ENCODE measurements at places on chromosomes 5 and 9.

GRCh38 chr9:37892063-37892462, 11.9 kb downstream of the SLC25A51 start:
- no peak for DNase-seq

DNA sequence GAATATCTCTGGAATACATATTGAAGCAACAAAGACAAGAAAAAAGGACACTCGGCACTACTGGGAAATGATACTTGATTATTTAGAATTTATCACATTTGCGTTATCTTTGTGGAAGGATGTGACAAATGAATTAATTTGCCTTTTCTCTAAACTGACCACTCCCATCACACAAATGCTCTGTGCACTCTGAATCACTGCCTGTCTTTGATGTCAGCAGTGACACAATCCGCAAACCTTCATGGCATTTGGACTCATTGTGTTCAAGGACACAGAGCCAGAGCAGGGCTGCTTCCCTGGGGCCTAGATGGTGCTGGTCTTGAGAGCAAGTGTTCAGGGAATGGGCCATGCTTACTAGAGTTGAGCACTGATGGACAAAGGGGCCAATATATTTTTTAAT, 4.9 kb upstream of the KIF4B start:
- no peak for DNase-seq

DNA sequence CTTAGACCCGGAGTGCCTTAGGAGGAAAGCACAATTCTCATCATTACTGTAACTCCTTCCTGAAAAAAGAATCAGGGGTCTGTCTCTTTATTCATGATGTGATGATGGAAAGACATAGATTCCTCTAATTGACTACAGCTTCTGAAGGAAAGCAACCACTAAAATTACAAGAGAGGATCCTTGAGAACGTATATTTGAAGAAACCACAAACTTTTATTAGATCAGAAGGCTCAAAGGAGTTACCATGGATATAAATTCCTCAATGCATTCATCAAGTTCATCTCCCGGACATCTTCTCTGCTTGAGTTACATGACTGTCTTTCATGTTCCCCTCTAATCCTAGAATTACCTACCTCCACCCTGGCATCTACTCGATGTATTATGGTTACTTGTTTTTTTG, 104.1 kb upstream of the PAPPA start:
- no peak for DNase-seq

- DNase-seq, result no peak
These were observed 202.9 kb downstream of the NXNL2 start for GRCh38 chr9:88737876-88738275.

- DNase-seq, result no peak
These were observed 8.9 kb upstream of the ZNF454 start for GRCh38 chr5:178931846-178932760.

DNA sequence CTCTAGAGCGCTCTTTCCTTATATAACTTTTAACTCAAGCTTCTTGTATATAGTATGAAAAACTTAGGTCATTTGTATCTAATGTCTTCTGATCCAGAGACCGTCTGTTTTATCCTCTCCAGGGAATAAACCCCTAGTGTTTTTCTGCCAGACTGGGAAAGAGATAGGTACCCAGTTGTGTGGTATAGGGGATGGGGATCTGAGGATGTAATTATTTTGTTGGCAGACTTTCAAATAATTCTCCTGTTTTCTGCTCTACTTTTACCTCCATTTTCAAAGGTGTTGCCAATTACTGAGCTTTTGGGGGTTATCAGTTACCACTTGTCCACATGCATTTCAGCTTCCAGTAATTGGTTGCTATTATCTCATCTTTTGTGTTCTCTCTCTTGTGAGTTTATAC, 17.9 kb downstream of the CCDC171 start:
- no peak for DNase-seq

DNA sequence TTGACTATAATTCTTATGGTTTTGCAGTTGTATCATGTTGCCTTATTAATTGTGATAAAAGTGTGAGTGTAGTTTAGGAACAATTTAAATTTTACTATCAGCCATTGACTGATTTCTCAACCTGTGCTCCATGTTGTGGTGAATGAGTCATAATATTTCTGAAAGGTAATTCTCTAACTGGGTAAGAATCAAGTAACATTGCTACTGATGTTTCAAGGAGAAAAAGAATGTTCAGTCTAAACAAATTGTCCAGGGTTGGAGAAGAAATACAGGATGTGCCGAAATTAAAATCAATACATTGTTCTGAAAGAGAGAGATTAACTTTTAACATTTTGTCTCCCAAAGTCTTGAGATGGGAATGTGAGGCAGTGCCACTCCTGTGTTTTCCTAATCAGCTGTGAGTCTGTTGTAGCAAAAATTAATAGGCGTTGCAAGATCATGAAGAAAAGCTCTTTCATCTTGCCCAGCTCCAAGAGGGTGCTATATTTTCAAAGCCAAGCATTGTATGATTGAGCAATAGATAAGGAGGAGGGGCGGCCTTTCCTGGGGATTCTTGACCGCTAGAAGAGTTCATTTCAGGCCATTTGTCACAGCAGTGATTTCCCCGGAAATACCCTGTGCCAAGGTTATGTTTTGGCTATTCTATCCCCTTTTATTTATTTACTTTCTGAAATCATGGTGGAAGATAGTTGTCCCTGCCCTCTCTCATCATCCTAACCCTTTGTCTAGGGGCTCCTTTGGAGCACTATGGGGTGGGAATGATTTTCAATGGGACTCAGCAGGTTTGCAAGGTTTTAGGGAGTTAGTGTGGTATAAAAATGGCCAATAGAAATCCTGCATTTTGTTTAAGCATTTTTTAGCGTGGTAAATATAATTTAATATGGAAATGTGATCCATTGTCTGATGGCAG, 151.6 kb downstream of the FOCAD start:
- peak; percentile 35 for DNase-seq

- DNase-seq, result no peak
These were observed 85.7 kb upstream of the FBXL17 start for GRCh38 chr5:108467563-108467962.

GRCh38 chr5:116573702-116574366, 789 bp downstream of the SEMA6A start:
- DNase-seq, result no peak

DNA sequence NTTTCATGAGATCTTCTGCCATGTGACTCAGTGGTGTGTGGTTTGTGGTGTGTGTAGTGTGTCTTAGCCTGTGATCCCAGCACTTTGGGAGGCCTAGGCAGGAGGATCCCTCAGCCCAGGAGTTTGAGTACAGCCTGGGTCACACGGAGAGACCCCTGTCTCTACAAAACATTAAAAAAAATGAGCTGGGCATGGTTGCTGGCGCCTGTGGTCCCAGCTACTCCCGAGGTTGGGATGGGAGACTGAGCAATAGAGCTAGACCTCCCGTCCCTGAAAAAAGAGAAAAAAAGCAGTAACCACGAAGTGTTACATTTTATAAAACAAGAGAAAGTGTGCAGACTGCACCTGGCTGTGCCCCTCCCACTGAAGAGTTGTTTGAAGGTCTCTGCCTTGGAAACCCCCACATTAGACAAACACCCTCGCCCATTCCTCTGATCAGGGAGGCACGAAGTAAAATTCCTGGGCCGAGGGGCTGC, 21.2 kb upstream of the RNU6ATAC start:
- no peak for DNase-seq

DNA sequence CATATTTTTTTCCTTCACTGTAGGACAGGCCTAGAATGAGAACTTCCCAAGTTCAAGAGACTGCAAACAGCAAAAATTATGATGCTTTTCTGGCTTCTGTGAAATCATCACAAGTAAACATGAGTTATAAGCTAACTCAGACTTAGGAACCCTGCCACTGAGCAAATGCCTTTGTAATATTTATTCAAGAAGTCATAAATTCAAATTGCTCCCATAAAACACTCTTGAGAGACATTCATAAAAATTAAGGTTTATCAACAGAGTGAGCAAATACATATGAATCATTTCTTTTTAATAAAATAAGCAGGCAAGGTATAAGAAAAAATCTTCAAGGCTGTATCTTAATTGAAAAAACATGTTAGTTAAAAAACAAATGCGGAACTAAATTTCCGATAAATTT, 124.2 kb downstream of the GNA14 start:
- DNase-seq, result no peak

- no peak for DNase-seq
These were observed 550.7 kb upstream of the DAP start for GRCh38 chr5:11311731-11312130.

- DNase-seq, result no peak
These were observed 427.7 kb downstream of the CDK5RAP2 start for GRCh38 chr9:120152295-120152694.

DNA sequence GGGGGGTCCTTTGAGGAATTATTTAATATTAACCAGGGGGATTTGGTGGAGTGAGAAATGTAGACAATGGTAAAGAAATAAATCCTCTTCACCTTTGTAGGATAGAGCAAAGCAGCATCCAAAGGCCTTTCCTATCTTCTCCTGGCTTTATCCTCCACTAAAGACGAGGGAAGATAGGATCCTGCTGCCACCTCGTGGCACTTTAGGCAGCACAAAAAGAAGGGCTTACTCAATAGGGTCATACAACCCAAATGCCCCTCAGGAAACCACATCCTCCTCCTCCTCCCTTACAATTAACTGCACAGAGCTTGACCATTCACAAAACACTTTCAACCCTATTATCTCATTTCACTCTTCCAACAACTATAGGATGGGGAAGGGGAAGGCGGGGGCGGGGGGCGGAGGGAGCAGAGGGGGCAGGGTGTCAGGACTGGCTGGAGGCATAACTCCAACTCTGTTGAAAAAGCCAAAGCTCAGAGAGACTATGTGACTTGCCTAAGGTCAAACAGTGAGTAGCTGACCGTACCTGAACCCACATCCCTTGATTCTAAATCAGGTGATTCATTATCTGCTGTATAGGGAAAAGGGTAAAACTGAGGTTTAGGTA, 45.4 kb upstream of the MYOT start:
- DNase-seq, result peak; percentile 60

DNA sequence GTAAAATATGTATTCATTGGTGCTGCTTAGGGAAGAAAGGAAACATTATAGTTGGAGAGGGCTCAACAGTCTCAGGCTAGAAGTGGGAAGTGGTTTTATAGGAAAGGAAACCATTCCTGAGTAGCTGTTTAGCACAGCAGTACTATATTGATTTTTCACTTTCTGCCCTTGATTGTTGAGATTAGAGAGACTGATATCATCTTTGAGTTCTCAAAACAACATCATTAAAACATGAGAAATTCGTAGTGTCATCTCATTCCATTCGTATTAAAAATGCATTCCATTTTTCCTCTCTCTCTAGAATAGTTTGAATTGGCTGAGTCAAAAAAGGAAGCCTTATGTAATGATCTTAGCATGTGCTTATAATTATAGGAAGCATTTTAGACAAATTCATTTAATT, 14.1 kb downstream of the POLR3G start:
- no peak for DNase-seq

DNA sequence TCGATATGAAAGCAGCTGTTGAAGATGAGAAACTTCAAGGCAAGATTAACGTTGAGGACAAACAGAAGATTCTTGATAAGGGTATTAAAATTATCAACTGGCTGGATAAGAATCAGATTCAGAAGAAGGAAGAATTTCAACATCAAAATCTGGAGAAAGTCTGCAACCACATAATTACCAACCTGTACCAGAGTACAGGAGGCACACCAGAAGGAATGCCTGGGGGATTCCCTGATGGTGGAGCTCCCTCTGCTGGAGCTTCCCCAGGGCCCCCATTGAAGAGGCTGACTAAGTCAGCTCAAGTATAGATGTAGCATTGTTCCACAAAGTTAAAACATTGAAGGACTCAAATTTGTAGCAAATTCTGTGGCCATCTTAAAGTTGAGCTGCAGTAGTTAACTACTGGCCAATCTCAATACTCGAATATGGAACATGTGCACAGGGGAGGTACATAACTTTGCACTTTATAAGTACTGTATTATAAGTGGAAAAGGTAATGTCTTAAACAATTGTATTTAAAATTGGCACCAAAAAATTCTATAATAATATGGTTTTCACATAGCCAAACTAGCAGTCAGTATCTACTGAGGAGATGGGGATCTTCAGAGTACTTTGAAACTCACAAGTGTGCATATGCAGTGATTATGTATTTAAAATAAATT, 237.5 kb downstream of the CHSY3 start:
- DNase-seq, result peak; percentile 51

GRCh38 chr5:113488645-113489184, 462 bp upstream of the MCC start:
- no peak for DNase-seq

GRCh38 chr5:156906807-156907206, 56.2 kb downstream of the TIMD4 start:
- no peak for DNase-seq

GRCh38 chr5:166270712-166271111, 2020.7 kb upstream of the WWC1 start:
- DNase-seq, result no peak

DNA sequence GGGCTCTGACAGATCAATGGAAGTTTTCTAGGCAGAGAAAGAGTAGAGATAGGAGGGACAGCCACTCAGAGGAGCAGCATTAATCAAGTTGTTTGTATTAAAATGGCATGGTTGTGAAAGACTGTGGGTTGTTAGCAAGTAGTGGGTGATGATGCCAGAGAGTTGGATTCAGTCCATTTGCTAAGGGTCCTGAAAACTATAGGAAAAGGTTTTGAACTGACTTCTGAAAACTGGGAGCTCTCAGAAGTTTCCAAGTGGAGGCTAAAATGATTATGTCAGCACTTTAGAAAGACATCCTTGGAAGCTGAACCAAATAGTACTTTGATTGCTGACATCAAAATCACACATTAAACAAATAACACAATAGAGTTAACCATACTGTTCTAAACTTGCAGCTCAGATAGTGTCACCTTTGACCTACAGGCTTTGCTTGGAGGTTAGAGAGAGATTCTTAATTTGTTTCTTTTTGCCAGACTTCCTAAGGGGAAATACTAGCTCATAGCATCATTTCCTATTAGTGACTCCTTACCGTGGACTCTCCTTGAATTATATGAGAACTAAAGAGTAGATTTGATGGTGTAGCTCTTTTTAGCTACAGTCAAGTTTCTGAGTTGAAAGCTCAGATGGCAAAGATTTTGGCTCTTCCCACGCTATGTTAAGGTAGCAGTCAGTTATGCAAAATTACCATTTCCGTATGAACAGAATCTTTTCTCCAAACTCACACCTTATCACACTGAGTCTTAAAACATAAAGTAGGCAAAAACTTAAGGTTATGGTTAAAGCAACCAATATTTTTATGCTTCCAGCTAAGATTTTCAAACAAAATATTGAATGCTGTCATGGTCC, 277.1 kb downstream of the NR3C1 start:
- DNase-seq, result no peak

DNA sequence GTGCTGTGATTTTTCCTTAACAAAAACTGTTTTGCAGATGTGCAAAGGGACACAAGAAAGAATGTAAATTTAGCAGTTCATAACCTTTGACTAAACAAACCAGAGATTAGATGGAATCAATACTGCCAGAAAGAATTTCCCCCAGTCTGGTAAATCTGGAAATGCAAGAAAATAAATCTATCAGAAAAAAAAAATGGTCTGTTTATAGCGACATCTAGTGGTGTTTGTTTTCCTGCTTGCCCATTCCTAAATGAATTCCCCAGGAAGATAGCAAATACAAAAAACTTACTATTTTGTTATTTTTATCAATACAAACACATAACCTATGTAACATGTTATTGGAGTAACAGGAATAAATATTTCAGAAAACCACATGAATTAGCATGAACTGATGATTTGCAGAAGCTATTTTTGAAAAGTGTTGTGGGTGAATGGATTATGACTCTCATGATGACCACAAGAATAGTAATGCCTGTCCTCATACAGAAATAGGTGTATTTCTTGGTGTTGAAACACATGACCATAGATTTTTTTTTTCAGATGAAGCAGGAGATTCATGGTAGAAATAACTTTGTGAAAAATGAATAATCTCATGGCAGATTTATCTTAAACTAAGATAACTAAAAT, 1703.8 kb downstream of the MAT2B start:
- DNase-seq, result peak; percentile 34

- no peak for DNase-seq
These were observed 149.7 kb upstream of the RASGRF2 start for GRCh38 chr5:80810425-80810824.
